Caco-2 (cell line): ENCODE measurements at places on chromosomes 16 and 17. TPM values are rescaled to one million over a fixed set of nuclear protein-coding genes. Genes with fewer than 3 reads are reported as not detected.

Gene NDUFB10
- 128 and 132 TPM in 2 replicates for total RNA-seq

Gene PRSS8
- total RNA-seq = 237 and 271 TPM in 2 replicates

Gene MPV17L
- total RNA-seq = 3.7 and 4.6 TPM in 2 replicates

Gene TPSAB1
- not detected in 2 replicates for total RNA-seq

Gene NUPR1
- 8.8 and 16.6 TPM in 2 replicates for total RNA-seq

Gene ANKRD13B
- total RNA-seq = 7.7 and 10.4 TPM in 2 replicates

Gene NOXO1
- 0.35 and 1.1 TPM in 2 replicates for total RNA-seq

Gene DRG2
- 47.9 and 54.8 TPM in 2 replicates for total RNA-seq

Gene EVPLL
- not detected in 2 replicates for total RNA-seq

Gene NECAB2
- 0.68 and 0.79 TPM in 2 replicates for total RNA-seq

Gene FA2H
- 20.1 and 21.3 TPM in 2 replicates for total RNA-seq

Gene RHOT2
- 96.7 and 106 TPM in 2 replicates for total RNA-seq

Gene DOC2B
- 0.35 TPM in 1 of 2 replicates, not detected in the other for total RNA-seq

Gene PYDC1
- total RNA-seq = not detected in 2 replicates

Gene MIF4GD
- 27.0 and 27.3 TPM in 2 replicates for total RNA-seq

Gene KRT20
- 0.53 and 1.0 TPM in 2 replicates for total RNA-seq

Gene SLC52A1
- not detected in 2 replicates for total RNA-seq

Gene SSTR5
- total RNA-seq = 0.23 and 0.30 TPM in 2 replicates

Gene FBXW10B
- not detected in 2 replicates for total RNA-seq

Gene KRT24
- total RNA-seq = 0.16 TPM in 1 of 2 replicates, not detected in the other

Gene PYY
- total RNA-seq = not detected in 2 replicates

Gene ABCC11
- 0.21 and 0.34 TPM in 2 replicates for total RNA-seq

Gene AOC3
- total RNA-seq = 0.49 and 0.93 TPM in 2 replicates

Gene C16orf54
- not detected in 2 replicates for total RNA-seq

Gene PDILT
- not detected in 2 replicates for total RNA-seq

Gene SDR42E1
- 5.3 and 7.5 TPM in 2 replicates for total RNA-seq

Gene ABCA10
- total RNA-seq = not detected in 2 replicates

Gene STXBP4
- total RNA-seq = 16.1 and 16.8 TPM in 2 replicates

Gene TAC4
- total RNA-seq = 10.8 and 17.1 TPM in 2 replicates

Gene ANKRD40CL
- 11.2 and 11.4 TPM in 2 replicates for total RNA-seq

Gene ZNF385C
- 1.00 and 1.5 TPM in 2 replicates for total RNA-seq

Gene AATK
- 26.4 and 26.6 TPM in 2 replicates for total RNA-seq

Gene DNAI2
- total RNA-seq = not detected in 2 replicates

Gene RFFL
- total RNA-seq = 27.9 and 29.6 TPM in 2 replicates

Gene DPEP2
- not detected in 2 replicates for total RNA-seq

Gene SP6
- total RNA-seq = 20.6 and 25.0 TPM in 2 replicates

Gene IL17C
- total RNA-seq = not detected in 2 replicates

Gene BTBD17
- total RNA-seq = not detected in 2 replicates
